KG1 (cell line): ENCODE measurements at places on chromosomes 16 and 17.
A peak's percentile ranks its signal among the peaks of the same experiment; 100 is the strongest.

DNA sequence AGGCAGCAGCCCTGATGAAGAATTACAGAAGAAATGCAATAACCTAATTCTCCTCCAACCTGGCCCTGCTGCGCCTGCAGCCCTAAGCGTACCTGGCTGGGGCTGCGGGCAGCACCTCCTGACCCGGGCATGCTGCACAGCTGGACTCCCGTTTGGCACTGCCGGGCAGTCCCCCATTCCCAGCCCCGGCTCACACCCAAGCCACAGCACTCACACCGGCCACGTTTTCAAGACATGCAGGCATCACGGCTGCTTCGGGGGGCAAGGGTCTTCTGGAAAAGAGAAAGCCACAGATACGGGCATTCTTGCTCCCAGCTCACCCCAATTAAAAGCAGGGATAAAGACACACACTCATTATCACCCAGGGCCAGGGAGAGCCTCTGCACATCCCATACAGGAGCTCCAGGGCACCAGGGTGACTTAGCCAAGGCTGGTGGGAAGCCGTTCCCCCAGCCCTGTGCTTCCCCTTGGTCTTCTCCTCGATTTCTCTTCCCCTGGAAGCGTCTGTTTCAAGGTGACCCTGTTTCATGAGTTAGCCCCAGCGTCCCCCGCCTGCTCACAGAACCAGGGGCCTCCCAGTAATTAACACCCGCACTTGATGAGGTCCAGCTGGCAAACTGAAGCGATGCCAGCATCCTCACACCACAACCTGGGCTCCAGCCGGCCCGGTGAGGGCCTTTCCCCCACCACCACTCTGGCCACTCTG, 216.7 kb downstream of the C16orf78 start:
- no peak for DNase-seq

DNA sequence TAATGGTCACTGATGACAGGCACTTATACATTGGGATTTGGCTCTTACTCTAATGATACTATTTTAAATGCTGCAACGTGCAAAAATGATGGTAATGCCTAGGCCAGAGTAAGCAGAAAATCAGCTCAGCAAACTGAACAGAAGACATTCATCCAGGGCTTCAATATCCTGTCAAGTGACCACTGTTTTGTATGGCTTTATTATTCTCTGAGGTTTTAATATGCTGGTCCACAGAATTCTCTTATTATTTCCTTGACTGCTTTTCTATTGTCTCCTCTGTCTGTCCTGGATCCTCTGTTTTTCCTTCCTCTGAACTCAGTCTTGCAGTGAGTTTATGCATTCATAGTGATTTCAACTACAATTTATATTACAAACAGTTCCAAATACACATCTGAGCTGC, 90.8 kb upstream of the PMFBP1 start:
- no peak for DNase-seq

DNA sequence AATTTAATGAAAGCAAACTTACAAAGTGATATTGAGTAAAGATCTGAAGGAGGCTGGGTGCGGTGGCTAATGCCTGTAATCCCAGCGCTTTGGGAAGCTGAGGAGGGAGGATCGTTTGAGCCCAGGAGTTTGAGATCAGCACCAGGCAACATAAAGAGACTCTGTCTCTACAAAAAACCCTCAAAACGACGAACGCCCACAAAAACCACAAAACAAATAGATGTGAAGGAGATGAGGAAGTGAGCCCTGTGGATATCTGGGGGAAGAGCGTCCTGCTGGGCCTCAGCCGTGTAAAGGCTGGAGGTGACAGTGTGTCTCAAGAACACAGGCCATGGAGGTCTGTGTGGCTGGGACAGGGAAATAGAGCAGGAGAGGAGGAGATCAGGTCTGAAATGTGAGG, 68.8 kb downstream of the ITFG1 start:
- peak; percentile 12 for DNase-seq

DNA sequence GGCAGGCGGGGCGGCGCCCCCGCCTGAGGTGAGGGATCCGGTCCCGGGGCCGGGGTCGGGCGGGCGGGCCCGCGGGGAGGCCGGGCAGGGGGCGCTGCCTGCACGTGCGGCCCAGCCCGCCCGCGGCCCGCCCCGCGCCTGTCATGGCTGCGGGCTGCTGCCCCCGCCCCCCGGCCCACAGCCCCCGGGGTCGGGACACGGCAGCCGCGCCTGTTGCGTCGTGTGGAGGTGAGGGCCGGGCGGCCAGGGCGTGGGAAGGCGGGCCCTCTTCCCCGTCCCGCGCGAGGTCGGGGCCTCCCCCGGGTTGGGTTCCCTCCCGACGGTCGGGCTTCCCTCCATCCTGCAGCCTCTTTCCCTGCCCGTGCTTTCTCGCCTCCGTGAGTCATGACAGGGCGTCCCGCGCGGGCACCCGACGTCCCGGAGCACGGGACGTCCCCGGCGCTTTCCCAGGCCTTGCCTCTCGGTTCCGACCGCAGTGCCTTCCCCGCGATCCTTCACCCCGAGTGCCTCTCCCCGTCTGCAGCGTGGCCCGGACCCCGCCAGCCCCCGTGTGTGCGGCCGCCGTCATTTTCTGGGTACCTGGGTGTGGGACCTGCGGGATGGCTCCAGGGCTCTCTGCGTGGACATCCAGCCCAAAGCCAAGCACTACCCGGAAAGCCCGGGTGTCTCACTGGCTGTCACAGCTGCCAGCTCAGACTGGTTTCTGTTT, 76.7 kb downstream of the CHD9 start:
- DNase-seq = peak; percentile 24

- DNase-seq = no peak
Measured at GRCh38 chr16:11629071-11630030, 38.9 kb upstream of the SNN start.

DNA sequence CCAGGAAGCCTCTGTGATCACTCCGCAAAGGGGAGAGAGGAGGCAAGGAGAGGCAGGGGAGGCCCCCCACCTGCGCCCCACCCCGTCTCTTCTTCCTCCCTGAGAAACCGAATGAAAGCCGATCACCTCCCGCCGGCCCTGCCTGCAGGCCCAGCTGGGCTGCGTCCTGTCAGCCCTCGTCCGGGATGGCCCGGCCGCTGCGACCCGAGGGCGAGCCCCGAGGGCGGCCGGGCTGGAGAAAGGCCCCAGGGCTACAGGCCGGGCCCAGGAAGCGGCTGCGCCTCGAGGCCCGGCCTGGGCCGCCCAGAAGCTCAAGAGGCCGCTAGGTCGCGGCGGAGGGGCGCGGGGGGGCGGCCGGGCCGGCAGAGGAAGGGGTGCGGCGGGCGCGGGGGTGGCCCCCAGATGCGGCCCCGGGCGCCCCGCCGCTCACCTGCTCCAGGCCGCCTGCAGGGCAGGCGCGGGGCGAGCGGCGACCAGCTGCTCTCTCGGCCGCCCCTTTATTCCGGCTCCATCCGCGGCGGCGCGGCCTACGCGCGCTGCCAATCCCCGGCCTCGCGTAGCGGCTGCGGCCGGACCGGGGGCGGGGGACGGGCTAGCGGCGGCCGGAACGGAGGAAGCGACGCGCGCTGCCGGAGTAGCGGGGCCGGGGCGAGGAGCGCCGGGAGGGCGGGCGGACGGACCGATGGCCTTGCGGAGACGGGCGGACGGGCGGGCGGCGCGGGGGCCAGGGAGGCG, at the start of gene ZNF319:
Gene ZNF319 (minus strand): TSS at position 702 of the 735 bp plus-strand sequence. CDS start 2,407 bp downstream, outside the sequence.
- DNase-seq = no peak

DNA sequence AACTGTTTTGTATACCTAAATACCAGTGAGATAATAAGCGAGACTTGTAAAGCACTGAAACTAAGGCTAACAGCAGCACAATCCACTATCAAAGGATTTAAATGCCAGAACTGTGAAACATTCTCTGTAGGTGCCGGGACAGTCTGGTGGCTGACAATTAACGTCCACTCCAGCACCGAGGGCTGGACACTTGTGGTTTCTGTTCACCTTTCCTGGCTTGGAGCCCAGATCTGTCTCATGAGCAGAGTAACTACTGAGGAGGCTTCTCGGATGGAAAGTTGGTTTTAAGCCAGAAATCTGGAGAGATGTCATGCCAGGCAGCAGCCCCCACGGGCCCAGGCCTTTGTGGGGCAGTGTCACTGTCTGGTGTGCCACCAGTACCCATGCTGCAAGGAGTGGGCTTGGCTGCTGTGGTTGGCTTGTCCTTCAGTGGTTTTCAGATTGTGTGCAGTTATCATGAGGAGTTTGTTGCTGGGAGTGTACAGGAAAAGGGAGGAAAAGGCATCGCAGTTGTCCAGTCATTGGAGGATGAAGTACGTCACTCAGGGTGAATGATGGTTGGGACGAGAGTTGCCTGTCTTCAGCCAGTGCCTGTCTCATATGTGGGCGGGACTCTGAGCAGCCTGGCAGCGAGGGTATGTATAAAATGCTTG, 35.5 kb downstream of the UBN1 start:
- no peak for DNase-seq

DNA sequence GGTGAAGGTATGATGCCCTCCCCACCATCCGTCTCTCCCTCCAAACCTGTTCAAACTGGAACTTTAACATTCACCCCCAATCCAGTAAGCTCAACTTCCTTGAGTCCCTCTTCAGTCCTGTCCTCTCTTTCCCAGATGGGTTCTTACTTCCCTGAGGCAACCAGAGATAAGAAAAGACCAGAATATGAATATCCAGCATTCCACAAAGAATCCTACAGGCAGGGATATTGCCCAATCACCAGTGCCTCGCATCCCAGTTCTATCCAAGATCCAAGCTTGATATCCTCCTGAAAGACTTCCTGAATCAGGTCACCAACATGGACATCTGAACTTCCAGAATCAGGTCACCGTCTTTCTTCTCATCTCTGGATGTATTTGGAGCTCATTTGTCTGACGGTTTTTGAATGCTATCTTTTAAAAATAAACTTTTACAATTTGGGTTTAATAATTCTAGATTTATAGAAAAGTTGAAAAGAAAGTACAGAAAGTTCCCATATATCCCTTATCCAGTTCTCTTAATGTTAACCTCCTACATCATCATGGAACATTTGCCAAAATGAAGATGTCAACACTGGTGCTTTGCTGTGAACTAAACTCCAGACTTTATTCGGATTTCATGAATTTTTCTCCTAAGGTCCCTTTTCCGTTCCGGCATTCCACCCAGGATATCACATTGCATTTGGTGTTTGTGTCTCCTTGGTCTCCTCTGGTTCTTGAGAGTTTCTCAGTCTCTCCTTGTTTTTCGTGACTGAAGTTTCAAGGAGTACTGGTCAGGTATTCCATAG, 13.7 kb upstream of the COL1A1 start:
- no peak for DNase-seq
